AG04450 (cell line): ENCODE measurements at places on chromosomes 1 and 21.

GRCh38 chr1:22969304-22969709 lies 3.4 kb downstream of the LACTBL1 start:
- DNase-seq, result peak; percentile 77

DNA sequence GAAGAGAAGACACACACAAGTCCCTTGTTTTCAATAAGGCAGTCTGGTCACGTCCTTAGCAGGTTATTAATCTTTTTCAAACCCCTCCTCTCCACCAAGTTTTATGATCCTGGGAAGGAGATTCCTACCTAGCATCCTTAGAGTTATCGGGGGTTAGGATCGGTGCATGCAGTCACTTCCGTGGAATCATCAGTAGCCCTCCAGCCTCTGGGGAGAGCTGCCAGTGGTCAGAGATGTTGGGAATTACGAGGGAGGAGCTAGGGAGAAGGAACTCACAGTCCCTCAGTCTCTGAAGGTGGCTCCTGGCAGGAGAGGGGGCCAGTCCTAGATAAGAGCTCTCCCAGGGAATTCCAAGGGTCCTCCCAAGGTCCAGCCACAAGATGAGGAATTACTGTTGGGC lies 57.7 kb upstream of the ATP5PO start:
- no peak for DNase-seq

DNA sequence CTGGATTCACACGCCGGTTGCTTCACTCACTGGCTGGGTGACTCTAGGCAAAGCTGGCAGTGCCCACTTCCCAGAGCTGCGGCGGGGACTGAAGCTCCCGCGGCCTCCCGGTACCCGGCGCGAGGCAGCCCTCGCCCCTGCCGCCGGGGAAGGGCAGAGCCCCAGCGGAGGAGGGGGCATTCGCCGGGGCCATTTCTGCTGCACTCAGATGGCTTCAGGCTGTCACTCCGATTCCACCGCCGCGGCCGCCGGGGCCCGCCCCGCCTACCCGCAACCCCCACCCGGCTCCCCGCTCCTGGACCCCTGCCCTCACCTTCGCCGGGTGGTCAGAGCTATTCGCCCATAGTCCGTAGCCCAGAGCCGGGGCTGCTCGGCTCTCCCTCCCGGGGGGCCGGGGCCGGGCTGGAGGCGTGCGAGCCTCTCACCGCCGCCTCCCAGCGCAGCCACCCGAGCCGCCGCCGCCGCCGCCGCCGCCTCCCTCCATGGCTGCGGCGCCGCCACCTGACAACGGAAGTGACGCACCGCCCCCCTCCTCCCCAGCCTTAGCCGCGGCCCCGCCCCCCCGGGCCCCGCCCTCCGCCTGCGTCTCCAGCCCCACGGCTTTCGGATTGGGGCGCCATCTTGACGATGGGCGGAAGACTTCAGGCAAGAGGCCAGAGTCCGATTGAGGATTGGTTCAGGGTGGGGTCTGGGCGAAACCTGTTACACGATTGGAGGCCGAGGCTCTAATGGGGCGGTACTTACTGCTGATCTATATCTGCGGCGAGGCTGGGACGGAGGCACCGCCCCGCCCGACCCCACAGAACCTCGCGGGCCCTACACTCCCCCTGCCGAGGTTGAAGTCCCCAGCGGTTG lies at the start of gene STK40:
TSS of gene STK40 (minus strand) at position 515 of the 855 bp plus-strand sequence. CDS start 24,592 bp downstream, outside the sequence.
- peak; percentile 99 for DNase-seq

GRCh38 chr1:11757047-11757446 lies 4.9 kb upstream of the C1orf167 start:
- DNase-seq, result no peak

DNA sequence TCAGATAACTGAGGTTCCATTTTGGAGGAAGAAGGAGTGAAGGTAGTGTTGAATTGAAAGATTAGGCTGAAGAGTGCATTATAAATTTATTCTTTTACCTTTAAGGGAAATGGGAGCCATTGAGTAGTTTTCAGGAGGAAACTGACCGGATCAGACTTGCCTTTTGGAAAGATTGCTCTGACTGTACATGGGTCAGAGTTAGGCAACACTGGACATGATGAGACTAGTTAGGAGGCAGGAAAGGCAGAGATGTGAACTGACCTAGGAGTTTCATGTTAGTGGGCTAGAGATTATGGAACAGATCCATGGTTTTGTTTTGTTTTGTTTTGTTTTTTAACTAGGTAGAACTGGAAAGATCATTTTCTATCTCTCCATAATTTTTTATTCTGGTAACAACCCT lies 78.2 kb downstream of the SNX7 start:
- DNase-seq, result no peak

DNA sequence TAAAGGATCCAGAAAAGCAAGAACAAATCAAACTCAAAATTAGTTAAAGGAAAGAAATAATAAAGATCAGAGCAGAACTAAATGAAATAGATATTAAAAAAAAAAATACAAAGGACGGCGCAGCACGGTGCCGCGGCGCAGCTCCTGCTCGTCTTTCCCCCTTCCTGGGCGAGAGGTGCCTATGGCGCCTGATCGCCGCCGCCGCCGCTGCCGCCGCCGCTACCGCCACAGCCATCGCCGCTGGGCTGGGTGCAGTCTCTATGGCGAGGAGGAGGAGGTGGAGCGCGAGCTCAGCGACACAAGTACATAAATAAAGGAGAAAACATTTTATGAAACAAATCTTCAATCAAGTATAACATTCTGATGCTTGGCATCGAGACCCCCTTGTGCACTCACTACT lies 77.6 kb upstream of the VANGL1 start:
- no peak for DNase-seq

- DNase-seq, result no peak
Measured at GRCh38 chr1:90716552-90717355, at the start of gene BARHL2. Gene BARHL2, minus strand, starts transcription at chr1:90717302. Its CDS starts 107 bp downstream, at chr1:90717195.
